ENCODE measurements at places on chromosomes 7 and 10.

DNA sequence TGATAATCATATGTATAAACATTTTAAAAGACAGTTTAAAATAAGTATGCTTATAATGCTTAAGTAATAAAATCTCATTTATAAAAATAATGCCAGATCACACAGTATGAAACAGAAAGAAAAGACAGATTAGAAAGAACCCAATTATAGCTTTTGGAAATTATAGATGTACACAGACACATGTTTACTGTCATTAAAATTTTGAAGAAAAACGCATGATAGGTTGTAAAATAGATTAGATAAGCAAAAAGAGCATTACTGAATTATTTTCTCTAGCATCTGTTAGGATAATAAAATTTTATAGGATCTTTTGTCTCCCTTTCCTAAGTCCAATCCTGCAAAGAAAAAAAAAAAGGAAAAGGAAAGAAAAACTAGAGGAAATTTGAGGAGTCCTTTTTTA is 1107.3 kb upstream of the LRRN3 start:
- no peaks in the 10 kb centered on the region for H3K4me1 ChIP-seq
- no peaks in the 10 kb centered on the region for H3K36me3 ChIP-seq
- H3K4me3 ChIP-seq, result no peak overlapping the region
- H3K27ac ChIP-seq, result no peak overlapping the region
- no peaks in the 10 kb centered on the region for H3K27me3 ChIP-seq
- no peak for DNase-seq

- H3K36me3 ChIP-seq, result no peaks in the 10 kb centered on the region
- H3K27ac ChIP-seq, result peak overlapping the region; percentile 94
- peak overlapping the region; percentile 93 for H3K4me3 ChIP-seq
- H3K27me3 ChIP-seq, result no peaks in the 10 kb centered on the region
Observed at GRCh38 chr10:96831200-96831866, 765 bp upstream of the LCOR start.

DNA sequence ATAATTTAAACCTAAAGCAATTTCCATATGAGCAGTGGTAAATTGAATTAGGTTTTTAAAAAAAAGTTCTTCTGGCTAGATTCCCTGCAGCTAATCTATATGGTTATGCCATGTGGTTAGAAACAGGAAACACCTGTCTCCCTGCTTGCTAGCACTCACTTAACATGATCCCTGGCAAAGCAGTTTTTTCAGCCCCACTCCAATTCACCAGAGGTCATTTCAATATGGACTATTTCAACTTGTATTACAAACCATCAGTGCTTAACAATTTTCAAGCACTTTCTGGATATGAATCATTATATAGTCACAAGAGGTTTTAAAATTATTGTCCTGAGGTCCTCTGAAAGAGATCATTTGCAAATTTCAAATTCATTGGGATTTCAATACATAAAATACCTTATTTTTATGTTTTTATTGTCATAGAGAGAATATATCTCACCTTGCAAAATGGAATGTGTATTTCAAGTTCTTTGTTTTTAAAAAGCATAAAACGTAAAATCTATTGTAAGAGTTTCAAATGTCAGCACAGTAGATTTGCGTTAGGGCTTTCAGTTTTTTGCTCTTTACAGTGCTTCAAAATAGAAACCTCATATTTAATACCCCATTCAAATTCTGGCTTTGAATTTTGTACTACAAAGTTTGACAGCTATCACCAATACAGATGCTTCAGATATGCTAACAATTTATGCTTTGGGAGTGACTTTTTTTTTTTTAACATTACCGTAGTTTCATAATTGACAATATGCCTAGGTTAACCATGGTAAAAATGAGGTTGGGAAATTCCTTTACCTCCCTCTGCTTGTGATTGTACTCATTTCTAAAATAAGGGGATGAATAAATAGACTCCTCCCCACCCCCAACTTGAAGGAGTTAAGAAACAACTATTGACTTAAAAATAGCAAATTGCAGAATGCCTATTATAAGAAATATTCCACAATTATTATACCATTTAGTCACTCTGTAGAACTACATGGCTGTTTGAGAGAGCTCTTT is 117.5 kb upstream of the HGF start:
- no peak overlapping the region for H3K4me3 ChIP-seq
- no peak overlapping the region for H3K27ac ChIP-seq
- no peak for DNase-seq
- H3K4me1 ChIP-seq, result no peaks in the 10 kb centered on the region

GRCh38 chr7:8371742-8372141 is 61.7 kb upstream of the NXPH1 start:
- no peak overlapping the region for H3K27ac ChIP-seq
- H3K36me3 ChIP-seq, result no peaks in the 10 kb centered on the region
- DNase-seq, result no peak
- H3K4me3 ChIP-seq, result no peak overlapping the region
- no peaks in the 10 kb centered on the region for H3K27me3 ChIP-seq

DNA sequence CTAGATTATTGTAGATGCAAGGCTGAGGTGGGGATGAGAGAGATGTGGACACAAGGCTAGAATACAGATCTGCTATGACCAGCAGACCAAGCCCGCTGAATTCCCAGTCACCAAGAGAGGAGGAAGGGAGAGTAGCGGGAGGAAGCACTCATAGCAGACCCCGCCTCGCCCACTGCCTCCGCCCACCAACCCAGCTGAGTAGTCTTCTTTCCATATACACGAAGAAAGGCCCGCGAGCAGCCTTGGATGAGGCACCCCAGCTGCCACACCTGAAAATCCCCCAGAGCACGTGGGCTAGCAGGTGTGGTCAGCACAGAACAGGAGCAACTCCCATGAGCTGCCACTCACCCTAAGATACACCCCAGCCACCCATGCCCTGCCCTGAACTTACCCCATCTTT is 7.9 kb upstream of the H2BK1 start:
- peaks cover 99% of the 10 kb centered on the region for H3K36me3 ChIP-seq
- H3K27me3 ChIP-seq, result no peaks in the 10 kb centered on the region
- no peak overlapping the region for H3K27ac ChIP-seq

DNA sequence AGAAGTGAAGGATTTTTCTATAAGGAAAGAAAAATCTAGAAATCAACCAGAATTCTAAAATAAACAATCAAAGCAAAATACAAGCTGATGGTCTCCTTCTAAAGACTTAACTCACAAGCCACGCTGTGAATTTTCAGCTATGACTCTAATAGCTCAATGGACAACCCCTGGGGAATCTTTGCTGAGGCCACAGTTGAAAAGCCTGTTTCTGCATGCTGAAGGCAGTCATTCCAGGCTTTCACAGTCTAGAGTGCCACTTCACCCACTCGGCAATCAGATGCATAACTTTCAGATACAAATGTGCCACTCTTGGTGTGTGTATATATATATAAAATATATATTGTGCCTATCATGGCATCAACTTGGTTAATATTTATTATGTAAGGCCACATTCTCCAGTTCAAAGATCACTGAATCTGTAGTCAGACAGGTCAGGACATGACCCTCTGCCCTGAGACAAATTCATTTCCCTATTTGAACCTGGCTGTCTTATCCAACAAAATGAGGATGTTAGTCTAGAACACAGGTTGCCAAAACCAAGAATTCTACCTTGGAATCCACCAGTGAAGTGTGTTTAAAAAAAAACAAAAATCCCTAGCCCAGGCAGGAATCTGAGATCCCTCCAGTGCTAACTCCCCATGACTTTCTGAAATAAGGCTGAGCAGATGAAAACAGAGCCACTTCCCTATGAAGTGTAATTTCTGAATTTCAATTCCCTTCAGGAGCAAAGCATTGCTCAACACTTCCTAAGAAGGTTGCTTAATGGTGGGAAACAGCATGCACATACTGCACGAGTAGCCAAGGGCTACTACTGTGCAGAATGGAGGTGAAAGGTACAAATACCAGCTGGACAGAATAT is 9.9 kb downstream of the LIPA start:
- H3K27ac ChIP-seq, result no peak overlapping the region
- H3K4me1 ChIP-seq, result peaks cover 21% of the 10 kb centered on the region
- H3K36me3 ChIP-seq, result peaks cover 8% of the 10 kb centered on the region
- no peak overlapping the region for H3K4me3 ChIP-seq
- DNase-seq, result no peak

DNA sequence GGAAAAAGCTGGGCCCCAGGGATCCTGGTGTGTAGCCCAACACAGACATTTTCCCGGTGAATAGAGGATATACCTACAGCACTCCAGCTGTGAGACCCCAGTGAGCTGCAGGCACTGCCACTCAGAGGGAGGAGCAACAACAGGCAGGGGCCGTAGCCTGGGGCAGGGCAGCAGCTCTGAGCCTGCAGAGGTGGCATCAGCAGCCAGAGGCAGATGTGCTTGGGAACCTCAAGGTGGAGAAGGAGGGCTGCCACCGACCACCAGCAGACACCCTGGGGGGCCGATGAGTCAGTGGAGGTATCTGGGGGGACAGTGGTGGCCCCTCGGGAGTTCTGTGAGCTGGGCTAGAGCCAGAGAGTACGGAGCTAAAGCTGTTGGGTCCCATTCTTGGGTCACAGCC is 110.2 kb upstream of the GDF10 start:
- H3K4me3 ChIP-seq, result no peak overlapping the region
- no peak for DNase-seq
- H3K4me1 ChIP-seq, result no peaks in the 10 kb centered on the region
- H3K27me3 ChIP-seq, result no peaks in the 10 kb centered on the region
- H3K27ac ChIP-seq, result no peak overlapping the region

GRCh38 chr10:24883176-24883575 is 69.2 kb downstream of the PRTFDC1 start:
- DNase-seq, result no peak
- H3K4me3 ChIP-seq, result no peak overlapping the region
- no peaks in the 10 kb centered on the region for H3K36me3 ChIP-seq

DNA sequence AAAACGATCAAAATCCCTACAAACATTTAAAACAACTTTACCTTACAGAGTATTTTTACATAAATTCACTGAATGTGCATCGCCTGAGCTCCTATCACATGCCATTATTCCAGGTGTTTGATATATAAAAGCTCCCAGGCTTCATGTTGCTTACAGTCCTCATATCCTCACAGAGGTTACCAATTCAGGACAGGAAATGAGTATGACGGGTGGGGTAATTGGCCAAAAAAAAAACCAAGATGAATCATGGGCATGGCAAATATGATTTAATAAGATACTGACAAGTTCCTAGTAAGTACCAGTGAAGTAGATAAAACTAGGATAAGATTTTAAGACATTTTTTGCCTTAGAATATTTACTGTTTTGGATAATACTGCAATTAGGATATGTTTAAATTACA is 135.8 kb downstream of the KMT2E start:
- no peaks in the 10 kb centered on the region for H3K4me1 ChIP-seq
- H3K27me3 ChIP-seq, result no peaks in the 10 kb centered on the region
- H3K36me3 ChIP-seq, result peaks cover 6% of the 10 kb centered on the region
- no peak for DNase-seq
- no peak overlapping the region for H3K4me3 ChIP-seq
- no peak overlapping the region for H3K27ac ChIP-seq

GRCh38 chr10:96014473-96015102 is 28.8 kb upstream of the CCNJ start:
- H3K4me3 ChIP-seq, result no peak overlapping the region
- DNase-seq, result no peak
- H3K36me3 ChIP-seq, result no peaks in the 10 kb centered on the region
- no peaks in the 10 kb centered on the region for H3K27me3 ChIP-seq
- H3K27ac ChIP-seq, result no peak overlapping the region

GRCh38 chr7:7670490-7670889 is 29.9 kb downstream of the UMAD1 start:
- H3K27me3 ChIP-seq, result no peaks in the 10 kb centered on the region
- no peak overlapping the region for H3K27ac ChIP-seq
- H3K4me3 ChIP-seq, result no peak overlapping the region
- H3K36me3 ChIP-seq, result peaks cover 7% of the 10 kb centered on the region
- DNase-seq, result no peak

DNA sequence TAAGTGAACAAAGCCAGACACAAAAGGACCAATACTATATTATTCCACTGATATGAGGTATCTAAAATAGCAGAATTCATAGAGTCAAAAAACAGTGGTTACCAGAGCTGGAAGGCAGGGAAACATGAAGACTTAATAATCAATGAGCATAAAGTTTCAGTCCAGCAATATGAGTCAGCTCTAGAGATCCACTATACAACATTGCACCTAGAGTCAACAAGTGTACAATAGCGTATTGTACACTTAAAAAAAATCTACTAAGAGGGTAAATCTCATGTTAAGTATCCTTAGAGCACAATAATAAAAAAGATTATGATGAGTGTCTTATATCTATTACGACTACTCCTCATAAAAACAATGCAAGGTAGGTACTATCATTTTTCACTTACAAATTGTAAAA is 36.1 kb downstream of the C10orf90 start:
- H3K27me3 ChIP-seq, result peaks cover 3% of the 10 kb centered on the region
- H3K27ac ChIP-seq, result no peak overlapping the region
- no peak for DNase-seq
- no peak overlapping the region for H3K4me3 ChIP-seq
- no peaks in the 10 kb centered on the region for H3K4me1 ChIP-seq

DNA sequence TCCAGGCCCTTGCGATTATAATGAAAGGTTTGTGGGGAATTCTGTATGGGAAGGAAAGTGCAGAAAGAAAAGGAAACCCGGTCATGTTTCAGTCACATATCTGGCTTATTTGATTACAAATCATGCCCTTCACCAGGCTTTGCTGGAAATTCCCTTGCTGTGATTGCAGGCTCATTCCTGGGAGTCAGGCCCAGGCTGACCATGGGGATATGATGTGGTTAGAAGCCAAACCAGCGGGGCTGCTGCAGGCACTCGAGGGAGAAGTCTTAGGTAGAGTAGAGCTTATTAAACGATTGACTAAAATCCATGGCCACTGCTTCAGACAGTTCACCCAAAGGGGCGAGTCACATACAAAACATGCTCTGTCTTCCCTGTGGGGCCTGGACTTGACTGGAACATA is 16.2 kb downstream of the PKD1L1 start:
- no peak overlapping the region for H3K27ac ChIP-seq
- no peak for DNase-seq
- H3K4me1 ChIP-seq, result no peaks in the 10 kb centered on the region

- peaks cover 8% of the 10 kb centered on the region for H3K4me1 ChIP-seq
- H3K27ac ChIP-seq, result no peak overlapping the region
- DNase-seq, result no peak
- H3K4me3 ChIP-seq, result no peak overlapping the region
- no peaks in the 10 kb centered on the region for H3K27me3 ChIP-seq
Observed at GRCh38 chr10:3990307-3990706, 205.3 kb upstream of the KLF6 start.

- no peak overlapping the region for H3K4me3 ChIP-seq
- H3K27ac ChIP-seq, result no peak overlapping the region
- DNase-seq, result no peak
- no peaks in the 10 kb centered on the region for H3K27me3 ChIP-seq
- no peaks in the 10 kb centered on the region for H3K4me1 ChIP-seq
Observed at GRCh38 chr10:8790390-8790789, 735.9 kb downstream of the GATA3 start.

GRCh38 chr7:55255496-55256445 is 109.4 kb upstream of the LANCL2 start:
- no peaks in the 10 kb centered on the region for H3K36me3 ChIP-seq
- peak; percentile 88 for DNase-seq
- peaks cover 21% of the 10 kb centered on the region for H3K4me1 ChIP-seq
- peak overlapping the region; percentile 29 for H3K27ac ChIP-seq
